ENCODE measurements at places on chromosomes 2 and 18.

DNA sequence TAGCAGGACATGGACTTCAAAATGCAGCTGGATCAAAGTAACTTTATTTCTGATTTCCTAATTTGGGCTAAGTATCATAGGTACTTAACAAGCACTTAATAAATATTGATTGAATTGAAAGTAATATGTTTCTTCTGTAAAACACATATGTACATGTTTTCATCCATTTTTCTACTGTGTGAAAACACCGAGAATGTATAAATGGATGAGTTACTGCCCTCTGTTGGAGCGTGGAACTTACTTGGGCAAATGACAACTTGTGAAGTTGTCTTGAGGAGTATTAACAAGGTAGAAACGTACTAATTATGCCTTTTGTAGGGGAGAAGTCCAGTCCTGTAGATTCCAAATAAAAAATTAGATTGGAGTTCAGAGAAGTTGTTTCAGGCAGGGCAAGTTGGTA is 87.2 kb downstream of the PHLPP1 start:
- no peak for DNase-seq

- no peak for DNase-seq
These were observed 63.3 kb upstream of the STK17B start for GRCh38 chr2:196234672-196235071.

- no peak for DNase-seq
These were observed 422.7 kb upstream of the CDH20 start for GRCh38 chr18:60910534-60910933.

DNA sequence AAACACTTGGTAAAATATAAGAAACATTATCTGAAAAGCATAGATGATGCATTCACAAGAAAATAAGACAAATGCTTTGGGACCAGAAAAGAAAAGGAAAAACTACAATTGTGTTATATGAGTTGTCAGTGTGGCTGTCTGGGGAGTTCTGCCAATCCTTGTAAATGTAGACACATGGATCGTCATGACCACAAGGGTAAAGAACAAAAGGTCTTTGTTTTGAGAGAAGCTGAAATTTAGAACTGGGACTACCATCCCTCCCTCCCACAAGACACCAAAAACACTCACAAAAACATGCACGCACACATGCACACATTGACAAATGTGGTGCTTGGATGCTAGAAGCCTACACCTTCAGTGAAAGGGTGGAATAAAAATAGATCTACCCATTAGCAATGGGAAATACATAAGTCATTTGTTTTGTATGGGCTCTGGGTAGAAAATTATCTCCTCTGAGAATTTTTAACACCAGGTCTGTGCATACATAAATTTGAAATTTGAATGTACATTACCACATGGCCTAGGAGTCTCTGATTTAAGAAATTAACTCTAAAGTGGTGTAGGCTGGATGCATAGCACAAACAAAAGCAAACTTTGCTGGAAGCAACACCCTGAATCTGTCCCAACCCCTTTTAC is 266.2 kb upstream of the SLC39A10 start:
- DNase-seq, result no peak

DNA sequence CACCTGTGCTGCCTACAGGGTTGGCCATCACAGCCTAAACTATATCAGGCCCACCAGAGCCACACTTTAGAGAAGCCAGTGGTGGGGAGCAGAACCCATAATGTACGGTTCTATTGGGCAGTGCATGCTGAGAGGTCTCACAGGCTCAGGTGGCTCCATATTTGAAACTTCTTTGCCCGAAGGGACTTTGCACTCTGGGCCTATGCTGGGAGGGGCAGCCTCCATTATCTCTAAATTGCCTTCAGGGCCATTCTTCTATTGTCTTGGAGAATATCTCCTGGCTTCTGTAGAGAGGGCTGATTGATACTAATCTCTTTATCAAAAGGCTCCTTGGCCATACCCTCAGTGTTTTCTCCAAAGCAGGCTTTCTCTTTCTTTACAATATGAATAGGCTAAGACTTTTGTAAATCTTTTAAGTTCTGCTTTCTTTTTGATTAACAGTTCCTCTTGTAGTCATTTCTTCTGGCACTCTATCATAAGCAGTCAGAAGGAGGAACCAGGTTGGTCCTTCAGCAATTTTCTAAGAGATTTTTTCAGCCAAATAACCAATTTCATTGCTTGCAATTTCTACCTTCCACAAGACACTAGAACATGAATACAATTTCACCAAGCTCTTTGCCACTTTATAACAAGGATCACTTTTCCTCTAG is 44.5 kb downstream of the RPE start:
- no peak for DNase-seq

GRCh38 chr2:35548171-35548570 is 807.4 kb upstream of the CRIM1 start:
- DNase-seq, result no peak

DNA sequence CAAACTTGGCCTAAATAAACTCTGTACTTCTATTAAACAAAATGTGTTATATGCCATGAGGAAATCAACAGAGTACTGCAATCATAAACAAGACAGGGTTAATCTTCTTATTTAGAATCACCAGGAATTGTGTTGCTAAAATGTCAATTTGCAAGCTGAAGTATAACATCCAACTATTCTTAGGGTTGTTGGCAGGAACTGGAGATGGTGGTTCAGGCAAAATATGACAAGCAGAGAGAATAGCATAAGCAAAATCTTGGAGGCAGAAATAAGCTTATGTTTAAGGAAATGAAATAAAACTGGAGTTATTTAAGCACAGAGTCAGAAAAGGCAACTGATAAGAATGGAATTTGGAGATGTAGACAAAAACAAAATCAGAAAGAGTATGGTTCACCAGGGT is 463.8 kb upstream of the SLC8A1 start:
- no peak for DNase-seq

- DNase-seq, result no peak
These were observed 14.7 kb downstream of the USP34 start for GRCh38 chr2:61456070-61456745.

Measured in SK-N-DZ (cell line).